Astrocyte of the spinal cord (primary cell): ENCODE measurements at places on chromosomes 4 and X.
A peak's percentile ranks its signal among the peaks of the same experiment; 100 is the strongest.

DNA sequence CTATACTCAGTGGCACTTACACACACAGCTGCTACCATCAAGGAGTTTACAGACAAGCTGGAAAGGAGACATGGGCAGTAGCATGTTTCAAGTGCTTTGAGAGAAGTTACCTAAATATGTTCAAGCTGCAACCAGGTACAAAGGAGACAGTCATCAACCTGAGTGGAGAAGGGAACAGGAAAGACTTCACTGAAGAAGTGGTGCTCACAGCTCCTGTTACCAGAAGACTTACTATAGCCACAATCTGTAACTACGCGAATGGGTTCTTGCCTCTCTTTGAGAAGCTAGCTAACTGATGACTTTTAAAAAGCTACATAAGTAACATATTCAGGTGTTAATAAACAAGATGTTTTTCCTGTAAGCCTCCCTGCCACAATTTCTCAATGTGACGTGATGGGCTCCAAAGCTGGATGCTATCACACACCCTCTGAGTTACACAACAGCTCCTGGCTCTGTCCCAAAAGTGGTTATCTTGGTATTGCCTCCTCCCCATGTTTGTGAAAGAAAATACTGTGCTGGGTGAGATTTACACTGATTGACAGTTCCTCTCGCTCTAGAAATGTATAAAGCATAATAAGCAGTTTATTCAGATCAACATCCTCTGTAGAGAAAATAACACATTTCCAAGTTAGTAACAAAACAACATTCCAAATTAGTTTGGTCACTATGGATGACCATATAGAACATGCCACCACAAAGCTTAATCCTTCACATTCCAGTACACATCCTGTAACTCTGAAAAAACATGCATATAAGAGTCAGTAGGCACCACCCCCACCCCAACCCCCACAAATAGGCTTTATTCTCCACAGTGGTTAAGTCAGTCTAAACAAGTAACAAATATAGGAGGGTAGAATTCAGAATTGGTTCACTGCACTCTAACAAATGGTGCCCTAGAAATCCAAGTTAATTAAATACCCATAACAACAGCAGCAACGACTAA is 81.8 kb downstream of the FRYL start:
- peak; percentile 82 for DNase-seq

GRCh38 chrX:107541244-107541643 is 87.1 kb upstream of the PRPS1 start:
- no peak for DNase-seq

DNA sequence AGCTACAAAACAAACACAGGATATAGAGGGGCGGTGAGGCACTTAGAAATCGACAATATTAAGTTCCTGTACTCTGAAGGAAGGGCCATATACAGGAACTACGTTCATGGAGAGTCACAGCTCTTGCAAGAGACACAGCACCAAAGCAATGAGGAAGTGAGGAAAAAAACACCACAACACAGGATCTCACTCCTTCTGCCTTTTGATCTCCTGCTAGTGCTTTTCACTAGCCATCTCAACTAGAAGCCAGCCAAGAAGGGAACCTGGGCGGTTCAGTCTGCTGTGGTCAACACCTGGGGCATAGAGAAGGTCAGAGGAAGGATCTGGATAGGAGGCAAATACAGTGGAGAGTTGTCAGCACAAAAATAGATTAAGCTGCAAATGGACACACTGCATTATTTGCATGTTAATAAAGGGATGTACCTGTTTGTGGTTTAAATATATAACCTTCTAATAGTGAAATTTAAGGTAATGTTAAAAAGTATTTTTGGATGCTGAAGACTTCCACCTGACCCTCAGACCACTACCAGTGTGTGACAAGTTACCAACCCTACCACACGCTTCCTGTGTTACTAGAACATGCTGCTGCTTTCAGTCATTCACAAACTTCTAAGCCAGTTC is 104.6 kb downstream of the DTHD1 start:
- no peak for DNase-seq

DNA sequence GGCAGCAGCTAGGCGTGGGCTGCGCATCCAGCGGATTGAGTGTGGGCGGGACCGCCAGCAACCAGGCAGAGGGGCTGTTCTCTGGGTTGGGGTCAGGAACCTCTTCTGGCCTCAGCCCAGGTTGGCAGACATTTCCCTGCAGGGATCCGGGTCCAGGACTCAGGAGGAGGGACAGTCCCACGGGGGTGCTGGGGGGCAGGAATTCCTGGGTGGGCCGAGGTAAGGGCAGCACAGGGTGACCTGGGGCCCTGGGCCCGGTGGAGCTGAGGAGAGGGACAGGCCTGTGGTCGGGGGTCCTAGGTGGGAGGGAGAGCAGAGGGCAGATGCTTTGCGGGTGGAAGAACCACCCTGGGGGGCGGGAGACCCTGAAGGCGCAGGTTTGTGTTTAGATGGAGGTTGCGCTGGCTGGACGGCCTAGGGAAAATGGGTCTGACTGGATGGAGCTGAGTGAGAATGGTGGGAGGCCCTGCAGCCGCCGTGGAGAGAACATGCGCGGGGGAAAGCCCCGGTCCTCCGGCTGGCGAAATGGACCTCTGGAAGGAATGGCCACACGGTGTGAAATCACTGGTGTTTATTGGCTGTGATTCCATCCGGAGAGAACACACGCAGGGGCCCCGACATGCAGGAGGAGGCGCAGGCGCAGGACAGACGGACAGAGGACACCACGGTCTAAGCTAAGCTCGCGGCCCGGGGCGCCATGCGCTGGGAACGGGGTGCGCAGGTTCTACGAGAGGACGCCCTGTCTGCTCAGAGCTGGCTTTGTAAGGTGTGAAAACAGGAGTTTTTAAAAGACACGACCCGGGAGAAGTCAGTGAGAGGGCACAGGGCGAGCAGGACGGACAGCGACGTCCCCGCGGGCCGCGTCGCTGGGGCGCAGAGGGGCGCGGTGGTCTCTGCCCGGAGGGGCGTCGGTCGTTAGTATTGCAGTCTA is 41.3 kb downstream of the CPLX1 start:
- no peak for DNase-seq

- DNase-seq, result peak; percentile 67
Measured at GRCh38 chr4:118281611-118282442, 71.0 kb downstream of the PRSS12 start.

DNA sequence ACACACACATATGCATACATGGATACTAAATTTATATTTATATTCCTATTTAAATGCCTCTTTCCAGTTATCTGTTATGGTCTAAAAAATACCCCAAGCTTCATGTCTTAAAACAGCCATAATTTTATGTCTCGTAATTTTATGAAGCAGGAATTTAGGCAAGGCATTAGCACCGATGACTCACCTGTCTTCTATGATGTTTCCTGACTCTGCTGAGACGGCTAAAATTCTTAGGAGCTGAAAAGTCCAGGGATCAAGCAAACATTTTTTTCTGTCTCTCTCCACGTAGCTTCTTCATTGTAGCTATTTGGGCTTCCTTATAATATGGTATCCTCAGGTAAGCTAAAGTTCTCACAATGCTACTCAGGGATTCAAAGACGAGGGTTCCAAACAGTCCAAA is 930.3 kb downstream of the STIM2 start:
- DNase-seq, result peak; percentile 58

DNA sequence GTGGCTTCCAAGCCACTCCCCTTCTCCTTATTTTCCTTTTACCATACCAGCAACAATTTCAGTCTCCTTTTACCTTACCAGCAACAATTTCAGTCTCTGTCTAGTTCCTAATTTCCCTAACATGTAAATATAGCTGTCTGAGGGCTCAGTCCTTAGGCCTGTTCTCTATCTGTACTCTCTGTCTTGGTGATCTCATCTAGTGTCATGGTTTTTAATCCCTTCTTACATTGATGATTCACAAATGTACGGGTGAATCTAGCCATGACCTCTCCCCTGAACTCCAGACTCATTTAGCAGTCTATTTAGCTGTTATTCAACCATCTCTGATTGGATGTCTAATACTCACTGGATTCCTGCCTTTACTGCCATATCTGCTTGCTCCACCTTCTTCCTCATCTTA is 7.2 kb downstream of the IL15 start:
- DNase-seq, result peak; percentile 70

DNA sequence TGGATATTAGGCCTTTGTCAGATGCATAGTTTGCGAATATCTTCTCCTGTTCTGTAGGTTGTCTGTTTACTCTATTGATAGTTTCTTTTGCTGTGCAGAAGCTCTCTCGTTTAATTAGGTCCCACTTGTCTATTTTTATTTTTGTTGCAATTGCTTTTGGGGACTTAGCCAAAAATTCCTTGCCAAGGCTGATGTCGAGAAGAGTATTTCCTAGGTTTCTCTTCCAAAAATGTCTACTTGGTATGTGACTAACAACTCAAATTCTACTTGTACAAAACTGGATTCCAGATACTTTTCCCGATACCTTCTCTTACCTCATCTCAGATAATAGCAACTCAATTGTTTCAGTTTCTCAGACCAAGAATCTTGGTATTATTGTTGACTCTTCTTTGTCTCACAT is 142.4 kb upstream of the GLRA2 start:
- DNase-seq, result no peak

DNA sequence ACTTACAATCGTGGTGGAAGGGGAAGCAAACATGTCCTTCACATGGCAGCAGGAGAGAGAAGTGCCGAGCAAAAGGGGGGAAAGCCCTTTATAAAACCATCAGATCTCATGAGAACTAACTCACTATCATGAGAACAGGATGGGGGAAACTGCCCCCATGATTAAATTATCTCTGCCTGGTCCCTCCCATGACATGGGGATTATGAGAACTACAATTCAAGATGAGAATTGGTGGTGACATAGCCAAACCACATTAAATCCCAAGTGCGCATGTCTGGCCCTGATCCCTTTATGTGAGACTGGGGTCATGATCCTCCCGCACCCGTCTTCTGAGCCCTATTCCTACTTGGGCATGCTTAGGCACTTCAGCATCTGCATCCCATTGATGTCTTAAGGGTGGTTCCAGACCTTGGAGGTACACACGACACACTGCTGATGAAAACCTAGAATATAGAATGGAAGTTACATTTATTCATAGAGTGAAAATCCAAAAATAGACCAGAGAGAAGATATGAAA is 116.0 kb downstream of the PTTG2 start:
- DNase-seq, result no peak

- no peak for DNase-seq
Measured at GRCh38 chrX:133538148-133538547, 122.9 kb upstream of the GPC4 start.

DNA sequence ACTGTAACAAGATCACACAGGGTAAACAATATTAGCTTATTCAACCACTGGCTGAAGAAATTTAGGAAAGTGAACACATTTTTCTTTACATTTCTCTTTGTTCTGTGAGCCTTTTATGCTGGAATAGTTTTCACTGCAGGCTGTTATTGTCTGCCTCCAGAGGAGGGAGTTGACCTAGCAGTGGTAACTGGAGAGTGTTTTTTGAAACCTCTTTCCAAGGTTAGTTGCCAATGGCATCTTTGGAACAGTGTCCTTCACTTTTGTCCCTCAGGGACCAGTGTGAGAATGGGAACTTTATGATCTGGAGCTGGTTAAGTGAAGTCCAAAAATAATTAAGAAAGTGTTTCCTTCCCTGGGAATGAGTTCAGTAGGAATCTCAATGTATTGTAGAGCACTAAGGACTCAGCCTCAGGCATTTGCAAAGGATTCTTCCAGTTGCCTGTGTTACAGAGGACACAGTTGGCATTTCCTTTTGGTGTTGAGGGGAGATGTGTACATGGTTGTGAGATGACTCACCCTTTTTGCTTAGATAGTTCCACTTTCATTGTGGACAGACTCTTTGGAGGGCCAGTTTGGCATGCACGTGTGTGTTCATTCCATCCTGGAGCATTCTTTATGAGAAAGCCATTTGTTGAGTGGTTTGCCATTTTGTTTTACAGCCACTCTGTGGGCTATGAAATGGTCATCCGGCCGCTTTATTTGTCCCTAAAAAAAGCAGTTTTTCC is 61.3 kb downstream of the AR start:
- peak; percentile 90 for DNase-seq

DNA sequence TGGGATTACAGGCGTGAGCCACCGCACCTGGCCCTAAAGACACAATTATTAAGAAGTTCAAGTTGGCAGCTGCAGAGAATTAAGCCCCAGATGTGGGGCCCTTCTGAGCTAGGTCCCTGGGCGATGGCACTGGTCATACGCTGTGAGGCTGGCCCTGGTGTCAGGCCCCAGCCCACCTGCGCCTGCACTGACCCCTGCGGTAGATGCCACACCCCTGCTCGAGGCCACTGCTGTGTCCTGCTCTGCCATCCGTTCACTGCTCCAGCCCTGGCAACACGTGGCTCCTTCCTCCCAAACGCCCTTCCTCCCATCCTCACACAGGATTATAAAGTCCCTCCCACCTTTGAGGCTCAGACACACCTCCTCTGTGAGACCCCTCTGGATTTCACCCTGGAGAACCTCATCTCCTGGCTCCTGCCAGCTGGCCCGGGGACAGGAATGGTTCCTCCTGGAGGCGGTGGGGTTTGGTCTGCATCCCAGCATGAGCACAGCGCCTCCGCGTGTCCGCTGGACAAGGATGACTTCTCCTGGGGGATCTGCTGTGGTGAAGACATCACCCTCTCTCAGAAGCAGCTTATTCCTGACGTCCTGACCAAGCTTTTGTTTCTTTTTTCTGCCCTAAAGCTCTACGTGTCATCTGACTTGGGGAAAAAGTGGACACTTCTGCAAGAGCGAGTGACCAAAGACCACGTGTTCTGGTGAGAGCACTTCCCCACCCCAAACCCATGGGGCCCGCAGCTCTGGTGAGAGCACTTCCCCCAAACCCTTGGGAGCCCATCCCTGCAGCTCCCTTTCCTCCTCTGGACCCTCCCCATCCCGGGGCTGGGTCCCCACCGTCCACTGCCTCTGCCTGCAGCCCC is 219.0 kb upstream of the PSAPL1 start:
- DNase-seq, result no peak

GRCh38 chrX:31653422-31653821 is 581.6 kb upstream of the FTHL17 start:
- no peak for DNase-seq

- DNase-seq, result no peak
Measured at GRCh38 chr4:1500231-1500965, 94.2 kb upstream of the NKX1-1 start.

- DNase-seq, result peak; percentile 39
Measured at GRCh38 chr4:178198691-178199090, 756.5 kb upstream of the AGA start.

- DNase-seq, result peak; percentile 20
Measured at GRCh38 chr4:151921811-151922210, 161.0 kb upstream of the GATB start.

DNA sequence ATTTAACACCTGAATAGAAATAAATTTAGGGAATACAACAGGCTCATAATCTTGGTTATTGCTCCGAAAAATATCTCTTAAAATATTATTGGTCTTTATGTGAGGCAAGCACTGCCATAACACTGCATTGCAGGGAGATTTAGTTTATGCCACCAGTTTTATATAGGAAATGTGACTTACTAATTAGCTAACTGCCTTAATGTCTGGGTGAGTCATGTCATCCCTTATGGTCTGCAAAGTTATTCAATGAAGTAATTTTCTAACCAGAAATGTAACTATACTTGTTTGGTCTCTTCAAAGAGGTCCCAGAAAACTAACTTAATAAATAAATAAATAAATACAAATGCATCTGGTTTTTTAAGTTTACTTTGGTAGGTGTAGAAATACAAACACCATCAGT is 597.2 kb downstream of the GALNTL6 start:
- DNase-seq, result no peak
